AG08396 (cell line): ENCODE measurements at places on chromosomes 2 and 18.

GRCh38 chr2:110931648-110932047, 189.1 kb upstream of the BCL2L11 start:
- no peak for DNase-seq

GRCh38 chr2:73944714-73945113, 18.0 kb downstream of the DGUOK start:
- DNase-seq, result no peak

GRCh38 chr2:148764815-148765214, 110.2 kb upstream of the KIF5C start:
- DNase-seq, result no peak

GRCh38 chr18:60935041-60935910, 398.0 kb upstream of the CDH20 start:
- DNase-seq, result peak; percentile 2

DNA sequence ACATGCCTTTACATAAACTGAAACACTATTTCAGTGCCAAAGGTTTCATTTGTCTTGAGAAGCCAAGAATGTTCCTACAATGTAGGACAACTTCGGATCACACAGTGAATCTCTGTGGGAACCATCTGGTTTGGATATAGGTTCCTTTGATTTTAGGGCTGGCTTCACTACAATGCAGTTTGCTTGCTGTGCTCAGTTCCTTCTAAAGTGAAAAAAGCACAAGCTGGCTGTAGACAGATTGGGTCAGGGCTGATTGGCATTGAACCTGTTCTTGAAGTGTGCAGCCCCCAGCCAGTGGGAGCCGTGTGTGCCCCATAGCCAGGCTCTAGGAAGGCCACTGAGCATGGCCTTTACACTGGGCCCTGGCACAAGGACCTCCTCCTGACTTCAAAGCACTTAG, 167.9 kb upstream of the HNRNPA3 start:
- DNase-seq, result no peak

- DNase-seq, result no peak
These were observed 340.3 kb downstream of the CYRIA start for GRCh38 chr2:16325016-16325975.

DNA sequence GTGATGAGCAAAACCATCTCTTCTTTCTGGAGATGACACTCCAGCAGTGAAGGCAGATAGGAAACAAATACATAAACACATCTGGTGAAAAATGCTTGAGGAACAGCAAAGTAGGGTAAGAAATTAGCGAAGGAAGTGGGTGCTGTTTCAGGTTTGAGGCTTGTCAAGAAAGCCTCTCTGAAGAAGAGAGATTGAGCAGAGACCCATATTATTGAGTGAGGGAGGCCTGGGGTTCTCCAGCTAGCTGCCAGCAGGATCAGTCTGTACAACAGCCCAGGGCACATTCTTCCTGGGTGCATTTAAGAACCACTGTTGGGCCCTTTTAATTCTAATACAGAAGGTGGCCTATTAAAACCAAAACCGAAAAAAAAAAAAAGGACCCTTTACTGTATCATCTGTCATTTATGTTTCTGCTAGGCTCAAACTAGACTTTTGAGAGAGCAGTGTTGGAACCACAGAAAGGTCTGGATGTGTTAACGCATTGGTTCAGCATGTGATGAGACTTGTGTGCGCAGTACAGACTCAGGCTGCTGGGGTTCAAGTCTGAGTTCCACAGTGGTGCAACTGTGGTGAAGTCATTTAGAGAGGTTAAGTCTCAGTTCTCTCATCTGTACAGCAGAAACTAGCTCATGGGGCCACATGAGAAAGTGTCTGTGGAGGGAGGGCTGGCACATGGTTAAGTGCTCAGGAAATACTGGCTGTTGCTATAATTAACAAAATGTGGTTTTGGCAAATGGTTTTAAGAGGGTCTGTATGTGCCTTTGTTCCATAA, 28.9 kb downstream of the MGAT5 start:
- DNase-seq, result no peak

GRCh38 chr2:78710632-78711375, 314.7 kb upstream of the REG3G start:
- no peak for DNase-seq

- DNase-seq, result no peak
These were observed 8.1 kb downstream of the TDRD15 start for GRCh38 chr2:21131861-21132260.

GRCh38 chr2:44351676-44352075, 9.6 kb downstream of the PREPL start:
- no peak for DNase-seq

DNA sequence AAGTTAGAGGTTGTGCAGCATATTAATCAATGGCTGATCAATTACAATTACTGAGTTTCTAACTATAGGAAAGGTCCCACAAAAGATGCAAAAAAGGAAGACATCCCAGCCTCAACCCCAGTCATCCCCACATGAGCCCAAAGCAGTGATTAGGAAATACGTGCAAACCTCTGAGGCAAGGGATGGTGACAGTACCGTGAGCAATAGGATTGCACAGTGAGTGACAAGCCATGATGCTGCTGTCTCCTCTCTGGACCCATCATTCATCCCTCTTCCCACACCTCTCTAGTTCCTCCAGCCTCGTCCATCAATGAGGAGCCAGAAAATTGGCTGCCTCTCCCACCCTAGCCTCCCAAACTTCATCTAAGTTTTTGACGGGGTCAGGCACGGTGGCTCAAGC, 4.0 kb upstream of the SLC11A1 start:
- DNase-seq, result no peak

DNA sequence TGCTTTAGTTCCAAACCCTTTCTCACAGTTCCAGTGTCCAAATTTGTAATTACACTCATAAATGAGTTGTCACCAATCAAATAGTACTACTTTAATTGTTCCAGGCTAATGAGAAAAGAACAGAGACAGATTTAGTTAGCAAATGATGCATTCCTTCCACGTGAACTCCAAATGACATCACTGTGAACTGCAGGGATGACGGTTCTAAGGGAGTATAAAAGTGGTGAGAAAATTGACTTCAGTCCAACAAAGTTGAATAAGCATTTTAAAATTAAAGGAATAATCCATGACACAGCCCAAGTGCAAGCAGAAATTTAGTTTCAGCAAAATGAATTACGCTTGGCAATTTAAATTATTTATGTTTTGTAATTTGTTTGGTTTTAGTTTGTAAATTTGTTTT, 102.0 kb upstream of the LRATD1 start:
- DNase-seq, result peak; percentile 12

GRCh38 chr2:116582850-116583249, 1231.6 kb upstream of the DDX18 start:
- DNase-seq, result no peak
